Stimulated activated CD4-positive, alpha-beta T cell treated with anti-CD3 and anti-CD28 coated beads, Interleukin-15, amount 100 ng/mL, for 1 hour (primary cell): ENCODE measurements at places on chromosomes 1 and 21.
A peak's percentile ranks its signal among the peaks of the same experiment; 100 is the strongest.

- no peak for DNase-seq
These were observed 336.6 kb upstream of the LYPLAL1 start for GRCh38 chr1:218837051-218837450.

DNA sequence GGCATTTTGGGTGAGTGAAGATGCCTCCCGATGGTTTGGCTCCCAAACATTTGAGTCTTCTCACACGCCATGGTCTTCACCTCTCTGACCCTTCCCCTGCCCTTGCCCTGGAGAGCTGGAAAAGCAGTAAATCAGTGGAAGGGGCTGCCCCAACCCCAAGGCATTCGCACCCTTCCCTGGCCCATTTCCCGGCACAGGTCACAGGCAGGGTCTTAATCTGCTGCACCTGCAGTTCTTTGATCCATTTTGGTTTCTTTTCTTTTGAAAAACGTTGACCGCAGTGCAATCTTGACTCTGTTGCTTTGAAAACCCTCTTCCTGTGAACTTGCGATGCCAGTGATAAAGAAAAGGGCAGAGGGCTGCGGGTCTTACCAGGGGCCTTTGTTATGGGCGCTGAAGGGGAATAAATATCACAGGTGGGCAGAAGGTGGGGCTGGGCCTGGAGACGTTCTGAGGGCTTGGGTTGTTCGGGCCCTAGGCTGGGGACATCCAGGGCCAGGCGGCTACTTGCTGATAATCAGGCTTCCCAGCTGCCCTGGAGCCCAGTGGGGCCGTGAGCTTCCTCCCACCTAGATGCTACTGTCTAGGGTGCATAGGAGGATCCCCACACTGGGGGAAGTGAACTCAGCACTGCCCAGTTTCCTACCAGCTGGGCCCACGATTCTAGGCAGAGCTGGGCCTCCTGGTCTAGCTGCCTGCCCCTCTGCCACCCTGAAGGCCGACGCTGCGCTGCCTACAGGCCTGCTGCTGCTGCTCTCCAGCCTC lies 38.6 kb upstream of the EPS8L3 start:
- no peak for DNase-seq

DNA sequence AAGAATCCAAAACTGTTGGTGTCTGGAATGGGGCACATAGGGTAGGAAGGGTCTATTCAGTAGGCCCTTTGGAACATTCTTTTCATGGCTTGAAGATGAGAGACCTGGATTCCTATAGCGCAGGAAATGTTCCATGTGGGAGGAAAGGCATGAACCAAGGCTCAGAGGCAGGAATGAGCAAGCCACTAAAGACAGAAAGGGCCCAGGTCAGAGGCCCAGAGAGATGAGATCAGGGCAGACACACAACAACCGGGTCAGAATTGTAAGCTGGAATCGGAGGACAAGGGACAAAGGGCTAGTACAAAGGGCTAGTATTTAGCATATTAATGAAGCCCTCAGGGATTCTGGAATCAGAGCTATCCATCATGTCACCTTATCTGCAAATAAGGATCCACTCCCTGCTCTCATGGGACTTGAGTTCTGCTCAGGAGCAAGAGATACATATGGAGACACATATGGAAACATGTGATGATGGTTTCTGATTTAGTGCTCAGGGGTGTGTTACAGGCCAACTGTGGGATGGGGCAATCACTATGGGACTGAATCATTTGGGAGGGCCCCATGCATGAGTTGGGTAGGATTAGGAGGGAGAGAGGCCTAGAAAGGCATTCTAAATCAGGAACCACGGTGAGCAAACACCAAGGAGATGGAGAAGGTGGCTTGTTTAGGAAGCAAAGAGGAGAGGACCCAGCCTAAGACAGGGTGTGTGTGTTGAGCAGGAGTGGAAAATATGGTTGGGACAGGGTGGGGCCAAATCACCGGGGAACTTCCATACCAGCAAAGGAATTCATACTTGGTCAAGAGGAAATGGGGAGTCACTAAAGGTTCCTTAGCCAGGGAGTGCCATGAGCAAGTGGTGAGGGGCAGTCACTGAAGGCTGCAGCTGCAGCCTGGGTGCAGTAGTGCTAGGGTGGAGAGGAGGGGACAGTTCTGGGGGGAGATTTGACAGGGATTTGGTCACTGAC lies 8.6 kb downstream of the NECTIN4 start:
- DNase-seq: no peak

GRCh38 chr21:35178827-35179226 lies 129.7 kb upstream of the RUNX1 start:
- no peak for DNase-seq

DNA sequence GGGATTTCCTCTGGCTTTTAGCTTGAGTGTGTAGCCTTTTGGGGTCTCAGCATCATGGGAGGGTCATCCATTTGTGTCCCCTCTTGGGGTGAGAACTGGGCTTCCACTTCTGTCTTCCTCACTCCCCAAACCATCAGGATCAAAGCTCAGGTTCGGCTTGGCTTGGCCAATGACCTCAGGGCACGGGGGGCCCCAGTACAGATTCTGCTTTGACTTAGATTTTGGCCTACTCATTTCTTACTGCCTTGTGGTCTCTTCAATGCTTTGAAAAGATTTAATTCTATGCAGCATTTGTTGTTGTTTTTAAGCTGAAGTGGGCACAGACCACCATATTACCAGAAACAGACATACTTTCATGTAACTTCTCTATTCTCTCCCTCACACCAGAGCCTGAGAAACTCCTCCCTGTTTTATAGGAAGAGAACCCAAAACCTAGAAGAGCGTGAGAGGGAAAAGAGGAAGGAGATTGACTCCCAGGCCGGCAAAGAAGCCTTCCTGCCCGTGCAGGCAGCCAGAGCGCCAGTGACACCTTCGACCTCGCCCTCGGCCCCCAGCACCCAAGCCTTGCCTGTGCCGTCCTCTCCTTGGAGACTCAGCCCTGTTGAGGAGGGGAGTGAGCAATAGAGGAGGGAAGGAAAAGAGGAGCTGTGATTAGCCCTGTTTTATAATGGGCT lies 1.9 kb upstream of the S100A3 start:
- DNase-seq: no peak

DNA sequence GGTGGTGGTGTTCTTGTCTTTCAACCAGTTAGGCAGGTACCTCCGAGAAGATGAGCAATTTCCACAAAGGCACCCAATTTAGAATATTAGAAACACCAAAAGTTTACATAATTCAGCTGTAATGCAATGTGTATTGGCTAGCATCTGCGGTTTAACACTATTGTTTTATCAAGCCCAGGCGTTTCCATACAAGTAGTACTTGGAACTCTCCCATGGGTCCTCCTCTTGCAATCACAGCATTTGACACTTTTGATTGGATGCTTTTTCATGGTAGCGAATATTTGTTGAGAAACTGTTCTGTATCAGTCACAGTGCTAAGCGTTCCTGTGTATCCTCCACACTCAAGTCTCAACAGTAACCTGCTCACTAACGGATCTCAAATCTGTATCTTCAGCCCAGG lies 20.1 kb upstream of the MAP1LC3C start:
- no peak for DNase-seq

- DNase-seq: no peak
These were observed 6.1 kb upstream of the NTPCR start for GRCh38 chr1:232944347-232944746.

DNA sequence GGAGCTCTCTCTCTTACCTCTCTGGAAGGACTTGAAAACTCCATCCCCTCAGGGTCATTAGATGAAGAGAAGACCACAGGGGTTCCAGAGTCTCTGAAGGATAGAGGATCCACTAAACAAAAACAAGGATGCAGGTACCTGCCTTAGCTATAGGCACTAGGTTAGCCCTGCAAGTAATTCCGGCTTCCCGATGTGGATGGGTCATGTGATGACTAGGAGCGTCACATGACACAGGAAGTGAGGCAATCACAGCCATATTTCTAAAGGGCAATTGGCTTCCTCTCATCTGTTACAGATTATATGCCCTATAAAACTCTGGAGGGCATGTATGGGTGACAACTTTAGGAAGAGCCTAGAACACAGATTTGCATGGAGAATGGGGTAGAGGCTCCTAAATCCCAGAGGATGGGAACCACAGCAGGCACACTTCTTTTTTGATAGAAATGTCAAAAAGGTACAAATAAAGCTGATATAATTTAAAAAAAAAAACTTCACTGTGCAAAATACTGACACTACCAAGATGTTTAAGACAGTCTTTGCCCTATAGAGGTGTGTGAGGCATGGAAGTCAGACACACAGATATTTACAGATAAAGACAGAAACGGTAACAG lies 14.1 kb downstream of the ENTREP3 start:
- DNase-seq: no peak

- DNase-seq: no peak
These were observed 3.2 kb upstream of the SRM start for GRCh38 chr1:11062965-11063401.

DNA sequence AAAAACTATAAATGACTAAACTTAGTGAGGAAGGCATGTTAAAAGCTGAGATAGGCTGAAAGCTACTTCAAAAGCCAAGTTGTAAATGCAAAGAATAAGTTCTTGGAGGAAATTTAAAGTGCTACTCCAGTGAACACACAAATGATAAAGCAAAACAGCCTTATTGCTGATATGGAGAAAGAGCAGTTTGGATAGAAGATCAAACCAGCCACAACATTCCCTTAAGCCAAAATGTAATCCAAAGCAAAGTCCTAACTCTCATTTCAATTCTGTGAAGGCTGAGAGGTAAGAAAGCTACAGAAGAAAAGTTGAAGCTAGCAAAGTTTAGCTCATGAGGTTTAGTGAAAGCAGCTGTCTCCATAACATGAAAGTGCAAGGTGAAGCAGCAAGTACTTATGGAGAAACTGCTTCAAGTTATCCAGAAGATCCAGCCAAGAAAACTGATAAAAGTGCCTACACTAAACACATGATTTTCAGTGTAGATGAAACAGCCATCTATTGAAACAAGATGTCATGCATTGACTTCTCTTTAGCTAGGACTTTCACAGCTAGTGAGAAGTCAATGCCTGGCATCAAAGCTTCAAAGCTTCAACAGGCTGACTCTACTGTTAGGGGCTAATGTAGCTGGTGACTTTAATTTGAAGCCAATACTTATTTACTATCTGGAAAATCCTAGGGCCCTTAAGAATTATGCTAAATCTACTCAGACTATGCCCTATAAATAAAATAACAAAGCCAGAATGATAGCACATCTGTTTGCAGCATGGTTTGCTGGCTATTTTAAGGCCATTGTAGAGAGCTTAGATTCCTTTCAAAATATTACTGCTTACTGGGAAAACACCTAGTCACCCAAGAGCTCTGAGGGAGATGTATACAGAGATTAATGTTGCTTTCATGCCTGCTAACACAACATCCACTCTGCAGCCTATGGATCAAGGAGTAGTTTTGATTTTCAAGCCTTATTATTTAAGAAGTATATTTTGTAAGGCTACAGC lies 188.6 kb downstream of the EIF4G3 start:
- no peak for DNase-seq

GRCh38 chr1:168178638-168179437 lies at the start of gene TIPRL:
TIPRL (plus strand) TSS chr1:168178962; CDS start chr1:168179078, 116 bp downstream.
- DNase-seq: peak; percentile 93

DNA sequence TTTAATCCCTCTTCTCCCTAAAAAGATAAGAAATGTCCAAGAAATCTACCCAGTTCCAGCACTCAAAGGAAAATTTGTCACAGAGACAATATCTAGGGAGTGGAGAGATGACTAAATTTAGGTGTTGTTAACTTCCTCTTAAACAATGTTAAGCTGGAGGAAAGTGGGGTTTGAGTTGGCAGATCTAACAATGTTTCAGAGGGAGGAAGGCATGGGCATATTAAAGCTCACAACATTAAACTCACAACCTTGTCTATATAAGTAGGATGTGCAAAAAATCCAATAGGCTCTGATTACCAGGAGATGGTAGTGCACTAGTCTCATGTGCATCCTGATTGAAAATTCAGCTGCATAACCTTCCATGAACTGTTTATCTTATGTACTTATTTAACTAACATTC lies 190.1 kb downstream of the BARHL2 start:
- DNase-seq: no peak

- DNase-seq: no peak
These were observed 524.2 kb downstream of the KIF26B start for GRCh38 chr1:245678860-245679411.
